Fibroblast of skin of left quadriceps (primary cell): ENCODE measurements at places on chromosomes 5 and 9.

DNA sequence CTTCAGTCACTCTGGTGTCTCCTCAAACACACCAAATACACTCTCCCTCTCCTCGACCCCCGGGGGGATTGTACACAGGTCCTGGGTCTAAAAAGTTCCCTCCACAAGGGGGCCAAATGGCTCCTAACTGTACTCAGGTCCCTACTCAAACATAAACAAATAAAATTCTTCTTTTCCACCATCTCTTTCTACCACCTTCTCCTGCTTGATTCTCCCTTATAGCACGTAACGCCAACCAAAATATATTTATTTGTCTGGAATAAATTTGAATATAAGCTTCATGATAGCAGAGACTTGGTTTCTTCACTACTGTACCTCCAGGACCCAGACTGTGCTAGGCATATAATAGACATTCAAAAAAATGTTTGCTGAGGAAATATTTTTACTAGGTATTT, 21.4 kb downstream of the ZNF608 start:
- DNase-seq, result no peak

DNA sequence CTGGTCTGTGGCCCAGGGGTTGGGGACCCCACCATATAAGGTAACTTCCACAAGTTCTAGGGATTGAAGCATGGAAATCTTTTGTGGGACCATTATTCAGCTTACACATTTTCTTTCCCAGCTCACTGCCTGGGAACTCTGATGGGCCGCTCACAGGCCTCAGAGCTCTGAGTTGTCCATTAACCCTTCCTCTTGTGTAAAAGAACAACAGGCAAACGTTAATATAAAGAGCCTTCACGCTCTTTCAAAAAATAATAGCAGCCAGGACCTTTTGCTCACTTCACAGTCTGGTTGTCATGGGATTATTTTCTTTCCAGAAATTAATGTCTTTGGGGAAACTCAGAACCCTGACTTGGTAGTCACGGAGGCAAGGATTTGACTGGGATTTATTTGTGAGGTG, 443.3 kb downstream of the AGTPBP1 start:
- no peak for DNase-seq

DNA sequence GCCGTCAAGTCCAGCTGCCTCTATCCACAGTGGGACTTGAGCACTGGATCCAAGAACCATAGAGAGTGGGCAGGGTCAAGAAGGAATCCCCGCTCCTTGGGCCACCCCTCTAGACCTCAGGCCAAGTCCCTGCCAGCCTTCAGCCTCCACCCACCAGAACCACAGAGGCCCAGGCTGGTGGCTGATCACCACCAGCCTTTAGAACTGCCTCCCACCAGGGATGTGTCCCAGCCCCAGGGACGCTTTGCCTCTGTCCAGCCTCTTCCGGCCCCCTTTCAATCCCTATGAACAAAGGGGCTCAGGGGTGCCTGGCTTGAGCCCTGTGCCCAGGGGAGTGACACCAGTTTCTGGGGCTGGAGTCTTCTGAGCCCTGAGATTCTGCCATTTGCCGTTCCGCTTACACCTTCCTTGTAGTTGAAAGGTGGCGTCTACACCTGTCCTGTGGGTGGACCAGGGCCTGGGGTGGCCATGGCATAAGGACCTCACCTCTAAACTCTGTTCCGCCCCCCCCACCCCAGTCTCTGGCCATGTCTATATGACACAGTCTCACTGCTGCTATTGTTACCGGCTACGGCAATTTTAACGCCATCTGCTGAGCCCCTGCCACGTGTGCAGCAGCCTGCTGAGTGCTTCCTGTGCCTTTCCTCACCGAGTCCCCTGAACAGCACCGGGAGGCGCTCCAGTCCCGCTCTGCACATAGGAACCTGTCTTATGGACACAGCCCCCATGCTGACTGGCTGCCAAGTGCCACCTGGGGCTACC, 35.7 kb upstream of the ORM1 start:
- no peak for DNase-seq

DNA sequence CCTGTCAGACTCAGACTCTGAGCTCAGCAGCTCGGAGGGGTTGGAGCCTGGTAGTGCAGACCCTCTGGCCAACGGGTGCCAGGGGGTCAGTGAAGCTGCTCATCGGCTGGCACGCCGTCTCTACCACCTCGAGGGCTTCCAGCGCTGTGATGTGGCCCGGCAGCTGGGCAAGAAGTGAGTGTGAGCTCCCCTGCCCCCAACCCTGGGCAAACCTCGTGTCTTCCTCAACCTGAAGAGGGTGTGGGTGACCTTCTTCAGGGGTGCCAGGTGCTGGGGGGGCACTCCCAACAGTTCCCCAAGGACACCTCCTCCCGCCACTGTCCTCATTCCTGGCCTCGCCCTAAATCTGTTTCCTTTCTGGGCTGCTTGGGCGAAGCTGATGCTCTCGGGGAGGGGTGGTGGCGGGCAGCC, 18.6 kb downstream of the PSD2 start:
- DNase-seq, result no peak

DNA sequence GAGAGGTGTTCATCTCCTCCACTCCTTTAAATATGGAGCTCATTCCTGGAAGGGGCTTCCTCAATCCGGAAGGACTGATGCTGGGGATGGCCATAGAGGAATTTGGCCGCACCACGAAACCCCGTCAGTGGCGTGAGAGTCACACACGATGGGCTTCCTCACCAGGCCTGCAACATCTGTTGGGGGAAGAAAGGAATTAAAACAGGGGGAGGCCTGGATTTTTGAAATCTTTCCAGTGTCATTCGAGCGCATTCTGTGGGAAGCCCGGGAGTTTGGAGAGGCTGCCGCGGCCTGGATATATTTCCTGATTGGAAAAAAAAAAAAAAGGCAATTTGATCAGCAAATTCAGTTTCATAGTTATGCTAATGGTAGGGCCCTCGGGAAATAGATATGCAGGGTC, 76.3 kb upstream of the ORM1 start:
- DNase-seq, result peak; percentile 92

DNA sequence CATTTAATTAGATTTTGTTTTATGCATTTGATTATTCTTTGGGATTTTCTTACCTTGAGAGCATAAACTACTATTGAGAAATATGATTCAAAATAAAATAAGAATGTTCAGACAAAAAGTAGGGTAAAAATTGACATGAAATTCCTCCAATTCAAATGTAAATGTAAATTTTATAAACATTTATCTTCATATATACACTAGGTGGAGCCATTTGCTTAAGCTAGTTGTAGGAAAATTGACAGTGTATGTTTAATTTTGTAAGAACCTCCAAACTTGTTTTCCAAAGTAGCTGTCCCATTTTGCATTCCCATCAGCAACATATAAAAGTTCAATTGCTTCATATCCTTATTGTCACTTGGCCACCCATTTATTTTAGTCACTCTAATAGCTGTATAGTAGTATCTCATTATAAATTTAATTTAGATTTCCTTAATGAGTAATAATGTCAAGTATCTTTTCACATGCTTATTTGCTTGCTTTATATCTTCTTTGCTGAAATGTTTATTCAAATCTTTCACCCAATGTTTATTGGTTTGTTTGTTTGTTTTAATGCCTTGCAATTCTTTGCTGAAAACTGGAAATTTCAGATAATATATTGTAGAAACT, 37.6 kb upstream of the SLCO6A1 start:
- no peak for DNase-seq

- DNase-seq, result no peak
Measured at GRCh38 chr5:134101686-134102439, 12.6 kb upstream of the TCF7 start.

- no peak for DNase-seq
Measured at GRCh38 chr9:121750715-121751623, 99.5 kb downstream of the DAB2IP start.

GRCh38 chr9:83471241-83471640, 67.0 kb downstream of the FRMD3 start:
- no peak for DNase-seq

DNA sequence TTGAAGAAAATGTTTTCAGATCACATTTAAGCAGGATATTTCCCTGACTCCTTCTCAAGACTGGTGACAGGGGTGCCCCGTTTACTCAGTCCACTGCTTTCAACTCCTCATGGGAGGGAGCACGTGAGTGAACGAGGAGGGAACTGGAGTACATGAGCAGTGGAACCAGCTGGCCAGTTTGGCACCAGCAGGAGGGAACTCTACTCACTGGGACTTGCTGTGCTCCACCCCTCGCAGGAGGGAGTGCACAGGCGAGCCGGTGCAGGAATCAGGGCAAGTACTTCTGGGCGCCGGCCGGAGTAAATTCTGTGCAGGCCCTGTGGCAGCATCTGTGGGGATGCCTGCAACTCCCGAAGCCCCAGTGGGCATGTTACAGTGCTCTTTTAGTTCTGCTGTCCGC, 1941.1 kb upstream of the C9orf72 start:
- no peak for DNase-seq

GRCh38 chr5:126983874-126984266, 46.5 kb downstream of the MARCHF3 start:
- DNase-seq, result no peak

DNA sequence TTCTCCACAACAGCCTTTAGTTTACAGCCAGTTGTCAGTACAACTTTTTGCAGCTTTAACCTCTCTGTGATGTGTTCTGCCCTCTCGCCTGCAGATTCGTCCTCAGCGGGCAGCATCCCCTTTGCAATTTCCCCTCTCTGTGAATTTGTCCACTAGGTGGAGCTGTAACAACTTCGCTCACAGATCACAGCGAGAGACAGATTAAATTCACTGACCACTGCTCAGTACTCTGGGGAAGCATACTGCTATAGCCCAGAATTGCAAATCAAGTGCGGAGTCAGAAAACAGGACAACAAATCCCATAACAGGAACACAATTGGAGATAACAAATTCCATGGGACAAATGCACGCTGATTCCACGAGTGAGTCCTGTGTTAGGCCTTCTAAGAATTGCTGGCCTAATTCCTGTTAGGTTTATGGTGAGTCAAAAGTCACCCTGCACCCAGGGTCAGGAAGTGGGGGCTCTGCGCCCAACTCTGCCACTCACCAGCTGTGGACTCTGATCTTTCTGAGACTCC, 2124.9 kb downstream of the MAT2B start:
- peak; percentile 29 for DNase-seq

DNA sequence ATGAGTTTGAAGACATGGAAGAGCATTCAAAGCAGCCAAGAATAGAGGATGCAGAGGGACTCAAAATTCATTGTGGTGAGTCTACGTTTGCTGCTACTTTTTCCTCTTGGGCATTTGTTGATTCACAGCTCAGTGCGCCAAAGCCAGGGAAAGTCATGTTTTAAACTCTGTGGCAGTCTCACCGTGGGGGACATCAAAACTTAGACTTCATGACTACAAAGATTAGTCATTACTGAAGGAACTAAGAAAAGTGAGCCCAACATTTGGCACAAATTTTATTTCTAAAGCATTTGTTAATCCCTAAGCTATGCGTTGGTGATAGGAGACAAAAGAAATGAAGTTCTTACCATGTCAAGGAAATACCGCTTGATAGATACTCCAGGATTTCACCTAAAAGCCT, 73.7 kb upstream of the MTAP start:
- DNase-seq, result no peak

DNA sequence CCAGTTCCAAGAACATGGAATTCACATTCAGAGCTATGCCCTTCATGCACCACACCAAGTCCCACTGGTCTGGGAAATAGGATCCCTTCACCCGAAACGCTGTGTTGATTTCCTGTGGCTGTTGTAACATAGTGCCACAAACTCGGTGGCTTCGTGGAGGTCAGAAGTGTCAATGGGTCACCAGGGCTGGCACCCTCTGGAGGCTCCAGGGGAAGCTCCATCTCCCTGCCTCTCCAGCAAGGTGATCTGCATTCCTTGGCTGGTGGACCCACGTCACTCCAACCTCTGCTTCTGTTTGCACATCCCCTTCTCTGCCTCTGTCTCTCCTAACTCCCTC, 28.9 kb upstream of the ALDH1B1 start:
- DNase-seq, result no peak

DNA sequence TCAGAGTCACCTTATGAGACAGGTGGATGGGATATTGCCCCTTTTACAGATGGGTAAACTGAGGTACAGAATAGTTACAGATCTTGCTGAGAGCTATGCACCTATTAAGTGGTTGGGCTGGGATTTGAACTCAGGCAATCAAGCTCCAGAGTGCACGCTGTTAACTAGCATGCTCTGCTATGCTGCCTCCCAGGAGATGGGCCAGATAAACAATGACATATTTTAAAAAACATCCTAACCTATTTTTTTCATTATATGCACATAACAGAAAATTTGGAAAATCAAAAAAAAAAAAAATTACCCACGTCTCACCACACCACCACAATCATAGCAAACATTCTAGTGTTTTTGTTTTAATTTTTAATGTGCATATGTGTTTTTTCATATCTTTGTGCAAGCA, 123.4 kb upstream of the STC2 start:
- DNase-seq, result no peak

GRCh38 chr9:614431-614830, 227.1 kb upstream of the DMRT1 start:
- DNase-seq, result no peak

DNA sequence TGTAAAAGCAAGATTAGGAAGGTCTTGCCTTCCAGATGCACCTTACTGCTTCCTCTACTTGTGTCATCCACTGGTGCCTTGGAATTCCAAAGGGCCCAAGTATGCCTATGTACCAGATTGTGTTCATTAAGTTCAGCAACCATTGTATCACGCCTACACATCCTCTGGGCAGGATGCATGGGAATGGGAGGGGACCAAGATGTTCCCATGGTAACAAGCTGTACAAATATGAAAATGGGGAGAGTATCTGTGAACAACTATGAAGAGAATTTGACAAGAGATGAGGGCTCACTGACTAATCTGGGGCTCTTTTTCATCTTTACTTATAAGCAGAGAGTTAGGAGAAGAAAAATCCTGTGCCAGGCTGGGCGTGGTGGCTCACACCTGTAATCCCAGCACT, 137.8 kb upstream of the MAP1B start:
- DNase-seq, result no peak

DNA sequence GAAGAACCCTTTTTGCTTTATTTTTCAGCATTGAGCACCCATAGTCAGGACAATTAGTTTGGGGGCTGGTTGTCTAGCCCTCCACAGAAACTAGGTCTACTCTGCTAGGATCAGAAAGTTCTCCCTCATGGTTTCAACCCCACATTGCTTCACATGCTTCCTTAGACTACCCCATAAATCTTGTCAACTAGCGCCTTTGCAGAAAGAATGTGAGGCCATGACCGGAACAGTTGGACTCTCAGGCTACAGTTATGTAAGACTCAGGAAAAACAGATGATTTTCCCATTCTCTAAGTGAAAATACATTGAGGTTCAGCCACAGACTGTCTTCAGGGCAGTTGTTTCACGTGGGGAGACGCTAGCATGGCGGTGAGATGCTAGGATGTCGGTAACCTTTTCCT, 255.6 kb downstream of the NR3C1 start:
- DNase-seq, result peak; percentile 49

DNA sequence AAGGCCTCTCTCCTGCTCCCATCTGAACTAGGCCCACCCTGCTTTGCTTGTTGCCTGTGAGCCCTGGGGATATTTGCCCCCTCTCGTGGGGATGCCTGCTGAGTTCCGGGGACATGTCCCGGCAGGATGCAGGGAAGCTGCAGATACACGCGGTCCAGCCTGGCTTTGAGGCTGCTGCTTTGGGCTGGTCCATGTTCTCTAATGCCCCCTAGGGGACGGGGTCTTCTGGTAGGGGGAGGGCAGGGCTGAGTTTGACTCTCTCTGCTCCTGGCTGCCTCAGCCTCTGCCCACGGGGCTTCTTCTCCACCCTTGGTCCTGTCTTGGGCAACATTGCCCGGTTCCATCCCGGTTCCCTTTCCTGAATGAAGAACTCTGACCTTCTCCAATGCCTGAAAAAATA, 84.9 kb upstream of the ASS1 start:
- no peak for DNase-seq
